ENCODE measurements at places on chromosomes 6 and 20. TPM values are rescaled to one million over a fixed set of nuclear protein-coding genes. Genes with fewer than 3 reads are reported as not detected.

DNA sequence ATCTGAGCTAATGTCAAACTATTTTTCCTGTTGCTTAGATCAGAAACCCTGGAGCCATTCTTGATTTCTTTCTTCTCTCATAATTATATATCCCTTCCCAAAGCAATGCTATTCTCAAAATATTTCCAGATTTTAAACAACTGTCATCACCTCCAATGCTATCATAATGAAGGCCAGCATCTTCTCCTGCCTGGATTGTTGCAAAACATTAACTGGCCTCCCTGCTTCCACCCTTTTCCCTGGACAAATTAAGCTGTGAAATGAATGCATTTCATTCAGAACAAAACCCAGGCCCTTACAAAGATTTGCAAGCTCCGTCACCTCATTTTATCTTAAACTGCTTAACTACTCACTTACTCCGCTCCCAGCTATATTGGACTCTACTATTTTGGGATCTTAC lies 535.3 kb upstream of the HS3ST5 start:
- no peaks in the 10 kb centered on the region for H3K4me1 ChIP-seq
- H3K4me3 ChIP-seq, result no peak overlapping the region
- H3K27ac ChIP-seq, result no peak overlapping the region
- H3K36me3 ChIP-seq, result no peaks in the 10 kb centered on the region
- H3K27me3 ChIP-seq, result no peaks in the 10 kb centered on the region

DNA sequence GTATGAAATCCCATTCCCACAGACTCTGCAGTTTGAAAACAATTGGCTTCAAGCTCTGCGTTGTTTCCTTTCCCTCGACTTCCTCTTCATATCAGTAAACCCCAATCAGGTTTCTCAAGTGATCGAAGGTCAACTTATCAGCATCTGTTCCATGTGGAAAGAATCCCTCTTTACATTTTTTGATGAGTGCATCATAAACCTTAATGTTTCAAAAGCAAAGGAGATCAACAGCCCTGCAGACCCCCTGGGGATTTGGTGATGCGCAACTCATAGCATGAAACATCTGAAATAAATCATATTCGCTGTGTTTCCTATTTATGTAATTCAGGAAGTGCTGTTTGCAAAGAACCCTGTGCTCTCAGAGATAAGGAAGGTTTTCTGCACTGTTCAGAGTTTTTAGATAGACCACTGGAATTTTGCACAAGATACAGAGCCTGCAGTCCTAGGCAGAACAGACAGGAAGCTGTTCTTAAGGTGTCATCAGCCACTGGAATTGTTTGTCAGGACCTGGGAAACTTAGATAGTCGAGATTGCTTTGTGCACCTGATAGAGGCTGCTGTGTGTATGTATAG lies 216.0 kb downstream of the HIVEP2 start:
- H3K4me3 ChIP-seq, result no peak overlapping the region
- H3K27me3 ChIP-seq, result no peaks in the 10 kb centered on the region
- no peaks in the 10 kb centered on the region for H3K36me3 ChIP-seq

The EFCAB8 gene
- 0.81 TPM for total RNA-seq

The IRF4 gene
- 1.6 TPM for total RNA-seq

- no peaks in the 10 kb centered on the region for H3K36me3 ChIP-seq
- H3K27me3 ChIP-seq, result no peaks in the 10 kb centered on the region
- H3K4me3 ChIP-seq, result no peak overlapping the region
- no peaks in the 10 kb centered on the region for H3K4me1 ChIP-seq
- no peak for DNase-seq
Measured at GRCh38 chr6:33762713-33763112, 16.0 kb upstream of the IP6K3 start.

The BRPF3 gene
- 26.4 TPM for total RNA-seq

The PNPLA1 gene
- not detected for total RNA-seq

The B3GALT4 gene
- 12.7 TPM for total RNA-seq

Measured in aorta (tissue), 5 donors.